ENCODE measurements at places on chromosomes 4 and X. TPM values are rescaled to one million over a fixed set of nuclear protein-coding genes. Genes with fewer than 3 reads are reported as not detected.

DNA sequence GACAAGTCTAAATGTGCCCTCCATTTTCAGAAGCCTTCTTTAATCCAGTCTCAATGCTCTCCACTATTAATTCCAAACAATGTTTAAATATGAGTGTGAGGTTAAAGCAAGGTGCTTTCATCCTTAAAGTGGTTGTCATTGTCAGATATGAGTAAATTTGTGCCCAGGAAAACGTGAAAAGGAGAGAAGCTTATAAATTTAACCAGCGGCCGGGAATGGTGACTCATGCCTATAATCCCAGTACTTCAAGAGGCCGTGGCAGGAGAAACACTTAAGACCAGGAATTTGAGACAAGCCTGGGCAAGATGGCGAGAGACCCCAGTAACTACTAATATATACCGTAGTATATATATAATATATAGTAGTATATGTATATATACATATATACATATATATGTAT, 270.0 kb downstream of the ARHGAP24 start:
- no peak for ATAC-seq

DNA sequence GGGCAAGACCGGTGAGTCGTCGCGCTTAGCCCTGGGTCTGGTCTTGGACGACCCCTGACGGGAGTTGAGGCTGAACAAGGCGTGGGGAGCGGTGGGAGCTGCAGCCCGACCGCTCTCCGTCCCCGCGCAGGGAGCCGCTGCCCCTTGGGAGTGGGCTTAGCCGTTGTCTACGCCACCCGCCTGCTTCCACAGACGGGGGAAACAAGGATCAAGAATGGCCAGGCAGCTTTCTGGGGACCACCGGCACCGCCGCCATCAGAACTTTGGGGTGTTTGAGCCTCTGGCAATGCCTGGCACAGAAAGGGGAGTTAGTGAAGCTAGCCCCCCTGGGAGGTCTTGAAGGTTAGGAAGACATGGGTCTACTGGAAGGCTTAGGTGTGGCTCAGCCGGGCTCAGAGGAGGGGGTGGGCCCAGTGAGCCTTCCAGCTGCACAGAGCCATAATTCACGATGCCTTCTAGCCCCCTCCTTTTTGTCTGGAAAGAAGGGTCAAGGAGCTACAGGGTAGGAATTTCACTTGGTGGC, 583 bp downstream of the RASL11B start:
- no peak for ATAC-seq

- ATAC-seq = no peak
Measured at GRCh38 chr4:80454040-80454439, 118.5 kb downstream of the CFAP299 start.

GRCh38 chr4:176538217-176538925, 218.6 kb downstream of the SPCS3 start:
- no peak for ATAC-seq

GRCh38 chr4:186304866-186305505, 39.0 kb downstream of the F11 start:
- ATAC-seq = no peak

GRCh38 chr4:15755321-15756155, 22.6 kb upstream of the CD38 start:
- ATAC-seq = no peak

Gene CT45A1
- not detected for total RNA-seq

GRCh38 chrX:150362599-150363481, at the start of gene MAMLD1:
Gene MAMLD1 (plus strand): TSS chrX:150363317. CDS start chrX:150445517, 82,200 bp downstream.
- ATAC-seq = peak; percentile 31

Gene NFXL1
- 17.2 TPM for total RNA-seq

All from motor neuron (in vitro differentiated cells).